Activated naive CD4-positive, alpha-beta T cell treated with Interleukin-2 at 50 U/mL for 16 hours (primary cell): ENCODE measurements at places on chromosomes 1 and 21.
A peak's percentile ranks its signal among the peaks of the same experiment; 100 is the strongest.

GRCh38 chr1:209207701-209208286, 375.7 kb upstream of the CAMK1G start:
- DNase-seq = no peak

GRCh38 chr21:38643404-38644023, 145.2 kb upstream of the ERG start:
- no peak for DNase-seq

GRCh38 chr1:3821004-3821403, 24.7 kb upstream of the LRRC47 start:
- no peak for DNase-seq

DNA sequence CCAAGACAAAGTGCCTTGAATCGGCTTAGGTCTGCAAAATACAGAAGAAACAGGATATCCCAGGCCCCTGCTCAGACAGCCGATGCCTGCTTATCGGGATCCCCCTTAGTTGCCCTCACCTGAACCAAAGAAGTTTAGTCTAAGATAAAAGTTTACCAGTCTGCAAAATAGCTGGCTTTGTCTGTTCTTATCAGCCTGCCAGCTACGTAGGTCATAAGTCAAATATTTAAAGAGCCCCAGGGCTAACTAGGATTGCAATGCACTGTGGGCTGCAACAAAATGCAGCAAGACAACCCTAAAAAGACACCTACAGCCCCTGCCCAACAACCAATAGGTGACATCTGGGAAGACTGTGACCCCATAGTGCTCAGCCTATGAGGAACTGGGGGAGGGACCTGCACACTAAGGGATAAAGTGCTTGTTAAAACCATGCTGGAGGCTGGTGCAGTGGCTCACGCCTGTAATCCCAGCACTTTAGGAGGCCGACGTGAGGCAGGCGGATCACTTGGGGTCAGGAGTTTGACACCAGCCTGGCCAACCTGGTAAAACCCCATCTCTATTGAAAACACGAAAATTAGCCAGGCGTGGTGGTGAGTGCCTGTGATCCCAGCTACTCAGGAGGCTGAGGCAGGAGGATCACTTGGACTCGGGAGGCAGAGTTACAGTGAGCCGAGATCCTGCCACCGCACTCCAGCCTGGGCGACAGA, 27.4 kb downstream of the LRRC3 start:
- no peak for DNase-seq

- DNase-seq = peak; percentile 77
Measured at GRCh38 chr1:207644852-207645634, at the start of gene CR1L. TSS of gene CR1L (plus strand) at chr1:207645133. CDS start at chr1:207645234, 101 bp downstream.

- DNase-seq = no peak
Measured at GRCh38 chr1:6116137-6116536, 64.0 kb downstream of the CHD5 start.

- DNase-seq = no peak
Measured at GRCh38 chr1:118982821-118983557, 5.2 kb downstream of the TBX15 start.

GRCh38 chr21:35398346-35398982, 349.4 kb upstream of the RUNX1 start:
- no peak for DNase-seq

- DNase-seq = no peak
Measured at GRCh38 chr1:224459966-224460365, 25.4 kb upstream of the WDR26 start.

- no peak for DNase-seq
Measured at GRCh38 chr1:2861988-2862813, 60.7 kb upstream of the TTC34 start.

DNA sequence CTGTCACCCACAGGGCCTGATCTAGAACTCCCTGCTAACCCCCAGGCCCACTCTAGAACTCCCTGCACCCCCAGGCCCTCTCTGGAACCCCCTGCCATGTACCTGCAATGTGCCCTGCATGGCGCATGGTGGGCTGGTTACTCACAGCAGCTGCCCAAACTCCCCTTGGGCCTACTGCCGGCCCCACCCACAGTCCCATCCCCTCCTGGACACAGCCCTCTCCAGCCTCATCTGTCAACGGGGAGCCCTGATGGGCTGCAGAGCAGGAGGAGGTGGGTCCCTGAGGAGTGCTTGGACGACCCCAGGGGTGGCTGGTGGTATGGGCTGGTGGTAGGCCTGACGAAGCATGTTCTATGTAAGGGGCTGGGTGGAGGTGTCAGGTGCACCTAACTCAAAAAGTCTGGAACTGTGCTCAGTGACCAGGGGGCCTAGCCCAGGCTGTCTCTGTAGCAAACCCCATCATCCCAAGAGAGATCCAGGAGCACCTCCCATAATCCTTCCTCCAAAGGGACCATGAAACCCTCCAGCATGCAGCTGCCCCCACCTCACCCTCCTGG, 19.0 kb upstream of the PRSS38 start:
- DNase-seq = no peak

DNA sequence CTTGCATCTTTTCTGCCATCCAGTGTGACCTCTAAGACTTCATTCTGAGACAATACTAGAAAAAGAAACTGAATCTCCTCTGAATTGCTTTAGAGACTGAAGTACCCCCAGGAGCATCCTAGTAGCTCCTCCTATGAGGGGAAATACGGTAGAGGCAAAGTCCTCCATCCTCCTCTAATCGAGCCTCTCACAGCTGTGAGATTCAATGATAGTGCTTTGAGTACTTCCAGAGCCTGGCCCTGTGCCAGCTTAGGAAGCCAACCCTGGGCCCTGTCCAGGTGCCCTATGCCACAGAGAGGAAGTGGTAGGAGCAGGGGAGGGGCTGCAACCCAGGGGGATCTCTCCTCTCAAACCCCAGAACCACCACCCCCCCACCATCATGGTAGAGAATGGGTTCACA, 10.7 kb downstream of the RORC start:
- no peak for DNase-seq

GRCh38 chr21:44088401-44088780, 18.8 kb upstream of the PWP2 start:
- no peak for DNase-seq

GRCh38 chr1:56522680-56523079, 56.7 kb downstream of the PLPP3 start:
- DNase-seq = no peak

DNA sequence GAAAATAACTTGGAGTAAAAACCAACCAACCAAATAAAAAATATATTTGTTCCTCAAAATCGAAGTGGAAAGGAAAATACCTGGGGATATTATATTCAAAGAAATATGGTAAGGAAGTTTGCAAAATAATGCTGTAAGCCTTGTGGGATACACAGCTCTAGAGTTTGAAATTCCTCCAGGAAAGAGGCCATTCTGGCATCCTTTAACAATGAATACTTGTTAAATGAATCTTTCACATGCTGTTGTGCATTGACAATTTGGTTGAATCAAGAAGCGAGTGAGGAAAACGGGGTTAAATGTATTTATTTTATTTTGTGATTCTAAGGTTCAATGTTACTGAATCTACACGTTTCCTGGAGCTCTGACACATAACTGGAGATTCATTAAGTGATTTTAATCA, 30.5 kb upstream of the NTNG1 start:
- no peak for DNase-seq

GRCh38 chr1:115170961-115171392, 81.7 kb upstream of the TSPAN2 start:
- DNase-seq = no peak

- DNase-seq = no peak
Measured at GRCh38 chr1:38780133-38780532, 79.4 kb downstream of the RRAGC start.

DNA sequence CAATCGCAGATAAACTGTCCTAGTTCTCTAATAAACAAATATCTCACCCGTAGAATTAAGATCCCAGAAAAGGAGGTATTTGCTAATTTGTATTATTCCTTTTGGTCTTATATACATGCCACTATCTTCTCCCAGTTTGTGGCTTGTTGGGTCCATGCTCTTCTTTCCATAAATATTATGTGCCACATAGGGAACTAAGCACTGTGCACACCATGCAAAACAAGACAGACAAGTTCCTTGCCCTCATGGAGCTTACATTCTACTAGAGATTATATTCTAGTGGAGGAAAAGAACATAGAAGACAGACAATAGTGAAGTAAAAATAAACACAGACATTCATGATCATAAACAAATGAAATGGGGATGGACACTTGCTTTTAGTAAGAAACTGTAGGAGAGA, 4.7 kb downstream of the GART start:
- DNase-seq = no peak

GRCh38 chr1:150567717-150568593, 11.5 kb downstream of the MCL1 start:
- DNase-seq = peak; percentile 53
